ENCODE measurements at places on chromosomes 1 and 21.

DNA sequence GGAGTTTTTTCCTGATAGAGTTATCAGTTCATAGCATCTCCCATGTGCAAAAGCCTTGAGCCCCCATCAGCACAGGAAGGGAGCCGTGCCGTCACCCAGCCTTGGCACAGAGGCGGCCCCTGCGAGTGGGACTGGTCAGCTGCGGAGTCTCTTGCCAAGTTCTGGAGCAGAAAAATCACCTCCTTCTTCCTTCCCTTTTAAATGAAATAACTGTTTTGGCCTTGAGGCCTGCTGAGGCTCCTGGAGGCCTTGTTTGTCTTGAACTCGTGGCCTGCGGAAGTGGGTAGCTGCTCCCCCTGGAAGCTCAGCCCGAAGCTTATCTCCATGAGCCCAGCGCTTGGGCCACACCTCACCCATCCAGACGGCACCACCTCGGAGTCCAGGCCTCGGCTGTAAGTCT, 145.7 kb upstream of the TMEM51 start:
- DNase-seq, result no peak

DNA sequence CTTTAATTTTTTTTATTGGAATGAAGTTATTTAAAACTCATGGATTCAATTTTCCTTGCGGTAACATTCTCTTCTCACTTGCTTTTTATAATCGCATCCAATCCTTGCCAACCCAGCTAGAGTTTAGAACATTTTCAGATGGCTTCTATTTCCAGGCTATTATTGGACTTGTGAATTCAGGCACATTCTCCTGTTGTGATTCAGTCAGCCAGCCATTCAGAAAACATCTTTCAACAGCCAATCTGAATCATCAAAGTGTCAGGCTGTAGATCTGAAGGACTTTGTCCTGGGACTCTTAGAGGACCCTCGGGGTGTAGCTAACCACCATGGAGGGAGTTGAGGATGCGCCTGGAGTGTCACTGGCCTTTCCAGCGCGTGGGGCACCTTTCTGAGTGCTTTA, 92.4 kb downstream of the PRDM2 start:
- no peak for DNase-seq

DNA sequence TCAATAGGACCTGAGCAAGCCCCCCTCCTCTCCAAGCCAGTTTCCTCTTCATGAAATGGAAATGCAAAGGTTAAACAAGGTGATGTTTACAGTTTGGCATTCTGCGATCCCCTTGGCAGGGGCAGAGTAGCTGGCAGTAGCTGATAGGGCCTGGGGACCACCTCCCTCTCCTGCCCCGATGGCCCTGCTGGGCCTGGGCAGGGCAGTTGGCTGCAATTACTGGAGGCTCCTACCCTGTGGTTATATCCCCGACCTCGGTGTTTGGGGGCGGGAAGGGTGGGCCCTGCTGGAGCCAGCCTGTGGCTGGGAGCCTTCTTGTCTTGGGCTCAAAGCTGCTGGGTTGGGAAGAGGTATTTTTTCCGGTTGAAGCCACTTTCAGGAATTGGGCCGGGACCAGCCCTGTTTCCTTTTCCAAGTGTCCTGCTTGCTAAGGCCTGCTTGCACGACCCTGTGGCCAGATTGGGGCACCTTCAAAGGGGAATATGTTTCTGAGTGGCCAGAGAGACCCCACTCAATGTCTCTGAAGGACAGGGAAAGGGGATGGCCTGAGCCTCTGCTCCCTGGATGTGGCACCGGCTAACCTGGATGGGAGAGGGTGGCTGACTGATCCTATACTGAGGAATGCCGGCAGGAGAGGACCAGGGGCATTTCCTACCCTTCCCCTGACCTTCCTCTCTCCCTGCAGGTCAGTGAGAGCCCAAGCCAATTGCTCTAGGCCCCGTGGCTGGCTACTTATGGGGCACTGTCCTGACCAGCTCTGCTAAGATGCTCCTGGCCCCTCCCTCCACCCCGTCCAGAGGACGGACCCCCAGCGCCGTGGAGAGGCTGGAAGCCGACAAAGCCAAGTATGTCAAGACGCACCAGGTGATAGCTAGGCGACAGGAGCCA, 1.9 kb downstream of the FAM110D start:
- DNase-seq, result no peak

DNA sequence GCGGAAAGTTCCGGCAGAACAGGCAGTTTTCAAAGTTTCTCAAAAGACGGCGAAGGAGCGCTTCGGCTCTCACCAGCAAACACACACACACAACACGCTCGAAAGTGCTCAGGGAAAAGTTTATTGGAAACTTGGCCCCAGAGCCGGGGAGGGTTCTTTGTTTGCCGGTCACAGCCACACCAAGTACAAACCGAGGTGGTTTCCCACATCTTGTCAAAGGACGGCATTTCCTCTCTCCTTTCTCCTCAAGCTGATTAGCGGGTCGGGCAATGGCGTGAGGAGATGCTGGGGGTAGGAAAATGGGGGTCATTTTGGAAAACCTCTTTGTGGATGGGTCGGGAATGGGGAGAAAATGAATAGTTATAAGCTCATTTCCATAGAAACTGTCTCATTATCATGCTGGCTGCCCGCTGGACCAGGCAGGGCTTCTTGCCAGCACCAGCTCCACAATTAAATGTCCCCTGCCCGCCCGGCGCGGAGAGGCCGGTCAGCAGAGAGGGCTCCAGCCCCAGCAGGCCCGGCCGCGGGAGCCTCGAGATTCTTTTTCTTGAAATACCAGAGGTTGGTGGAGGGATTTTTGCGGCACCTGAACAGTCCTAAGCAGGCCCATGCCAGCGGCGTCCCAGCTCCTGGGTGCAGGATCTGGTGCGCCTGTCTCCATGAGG, 92.3 kb downstream of the PRDM16 start:
- DNase-seq, result no peak

DNA sequence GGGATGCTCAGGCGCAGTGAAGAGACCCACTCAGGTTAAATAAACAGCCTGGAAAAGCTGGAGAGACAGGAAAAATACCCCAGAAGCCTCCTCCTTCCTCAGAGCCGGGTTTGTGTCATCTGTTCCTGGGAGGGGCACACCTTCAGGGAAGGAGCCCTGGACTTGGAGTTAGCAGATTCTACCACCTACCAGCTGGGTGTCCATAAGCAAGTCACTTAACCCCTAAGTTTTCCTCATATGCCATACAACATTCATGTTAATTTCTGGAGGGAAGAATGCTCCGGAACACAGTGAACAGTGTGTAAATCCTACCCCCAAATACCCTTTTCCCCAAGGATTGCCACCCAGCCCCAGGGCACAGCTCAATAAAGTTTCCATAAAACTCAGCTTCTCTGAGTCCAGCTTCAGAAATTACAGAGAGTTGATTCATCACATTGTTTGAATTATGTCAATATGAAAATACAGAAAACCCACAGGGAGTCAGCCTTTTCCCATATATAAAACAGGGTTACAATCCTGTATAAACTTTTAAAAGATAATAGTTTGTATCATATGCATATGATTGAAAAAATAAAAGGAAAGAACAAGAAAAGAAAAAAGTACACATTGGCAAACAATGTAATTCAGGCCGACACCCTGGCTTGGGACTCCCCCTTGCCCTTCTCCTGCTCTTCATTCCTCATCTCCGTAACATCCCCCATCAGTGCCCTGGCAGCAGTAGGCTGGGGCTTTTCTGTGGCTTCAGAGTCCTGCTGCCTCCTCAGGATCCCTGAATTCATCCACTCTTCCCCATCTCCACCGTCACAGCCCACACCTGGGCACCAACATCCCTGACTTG, 291.8 kb upstream of the USP24 start:
- no peak for DNase-seq

GRCh38 chr1:7221826-7222694, 436.8 kb downstream of the CAMTA1 start:
- no peak for DNase-seq

GRCh38 chr1:18783705-18784481, 75.6 kb downstream of the TAS1R2 start:
- DNase-seq, result no peak

DNA sequence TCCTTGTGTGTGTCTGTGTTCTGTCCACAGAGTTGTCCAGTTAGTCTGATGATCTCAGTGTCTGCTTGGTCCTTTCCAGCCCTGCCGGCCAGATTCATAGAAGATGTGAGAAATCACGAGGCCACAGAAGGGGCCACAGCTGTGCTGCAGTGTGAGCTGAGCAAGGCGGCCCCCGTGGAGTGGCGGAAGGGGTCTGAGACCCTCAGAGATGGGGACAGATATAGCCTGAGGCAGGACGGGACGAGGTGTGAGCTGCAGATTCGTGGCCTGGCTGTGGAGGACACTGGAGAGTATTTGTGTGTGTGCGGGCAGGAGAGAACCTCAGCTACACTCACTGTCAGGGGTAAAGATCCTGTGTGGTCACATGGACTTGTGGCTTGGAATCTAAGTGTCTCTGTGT, 95.8 kb downstream of the OBSCN start:
- peak; percentile 11 for DNase-seq

DNA sequence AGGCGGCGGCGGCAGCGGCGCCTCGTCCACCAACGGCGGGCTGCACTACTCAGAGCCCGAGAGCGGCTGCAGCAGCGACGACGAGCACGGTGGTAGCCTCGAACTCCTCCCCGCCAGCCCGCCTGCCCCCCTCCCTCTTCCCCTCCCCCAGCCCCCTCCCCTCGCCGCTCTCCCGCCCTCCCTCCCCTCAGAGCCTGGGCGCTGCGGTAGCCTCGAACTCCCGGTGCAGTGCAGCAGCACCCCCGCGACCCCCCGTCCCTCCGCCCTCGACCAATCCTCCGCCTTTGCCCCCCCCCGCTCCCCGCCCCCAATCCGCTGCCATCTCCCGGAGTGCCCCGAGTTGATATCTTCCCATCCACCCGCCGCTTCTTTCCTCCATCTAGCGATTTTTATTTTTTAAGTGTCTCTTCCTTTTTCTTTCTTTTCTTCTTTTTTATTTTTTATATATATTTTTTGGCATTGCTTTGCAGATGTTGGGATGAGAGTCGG, 516 bp downstream of the RCOR3 start:
- no peak for DNase-seq

GRCh38 chr21:43339668-43340067, 87.3 kb downstream of the SIK1 start:
- no peak for DNase-seq

- no peak for DNase-seq
Measured at GRCh38 chr1:95806171-95806570, 572.2 kb downstream of the RWDD3 start.

DNA sequence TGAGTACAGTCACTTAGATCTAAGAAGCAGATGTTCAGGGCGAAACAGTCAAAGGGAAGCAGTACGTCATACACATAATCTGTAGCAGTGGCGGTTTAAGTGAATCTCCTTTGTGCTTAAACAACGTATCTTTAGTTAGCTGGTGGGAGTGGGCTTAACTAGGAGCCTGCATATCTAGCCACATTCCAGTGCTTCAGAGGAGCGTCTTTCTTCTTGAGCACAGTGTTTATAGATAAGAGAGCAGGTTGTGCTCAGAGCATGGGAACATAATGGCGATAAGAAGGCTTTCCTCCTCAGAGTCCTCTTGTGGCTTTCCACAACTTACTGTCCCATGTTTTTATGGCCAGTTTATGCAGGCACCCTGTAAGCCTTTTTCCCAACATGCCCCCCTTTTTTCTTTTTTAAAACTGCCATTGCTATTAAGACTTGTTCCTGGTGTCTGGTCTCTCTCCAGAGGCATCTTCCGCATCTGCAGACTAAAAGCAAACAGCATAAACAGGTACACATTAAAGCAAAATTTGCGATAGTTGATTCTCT, 3.2 kb downstream of the DAP3 start:
- no peak for DNase-seq

- no peak for DNase-seq
Measured at GRCh38 chr1:59012378-59012777, 228.5 kb upstream of the JUN start.

GRCh38 chr21:29033301-29033700, 8.8 kb downstream of the USP16 start:
- DNase-seq, result no peak

- no peak for DNase-seq
Measured at GRCh38 chr1:161230762-161231161, 4.9 kb downstream of the TOMM40L start.

DNA sequence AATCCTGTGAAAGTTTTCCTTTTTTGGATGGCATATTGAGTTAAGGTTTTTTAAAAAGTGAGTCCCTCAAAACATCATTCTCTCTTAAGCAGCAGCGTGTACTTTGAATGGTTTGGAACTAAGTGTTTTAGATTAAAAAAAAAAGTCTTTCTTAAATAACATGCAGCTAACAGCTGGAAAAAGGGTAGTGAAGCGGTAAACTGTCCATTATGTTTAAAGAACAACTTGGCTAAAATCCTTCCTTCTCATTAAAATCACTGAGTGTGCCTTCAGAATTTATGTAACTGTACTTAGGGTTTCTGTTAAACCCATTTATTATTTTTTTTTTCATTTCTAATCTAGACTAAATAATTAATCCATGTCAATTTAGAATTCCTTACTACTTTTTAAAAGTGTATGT, 254.2 kb upstream of the ADAMTS5 start:
- DNase-seq, result no peak

DNA sequence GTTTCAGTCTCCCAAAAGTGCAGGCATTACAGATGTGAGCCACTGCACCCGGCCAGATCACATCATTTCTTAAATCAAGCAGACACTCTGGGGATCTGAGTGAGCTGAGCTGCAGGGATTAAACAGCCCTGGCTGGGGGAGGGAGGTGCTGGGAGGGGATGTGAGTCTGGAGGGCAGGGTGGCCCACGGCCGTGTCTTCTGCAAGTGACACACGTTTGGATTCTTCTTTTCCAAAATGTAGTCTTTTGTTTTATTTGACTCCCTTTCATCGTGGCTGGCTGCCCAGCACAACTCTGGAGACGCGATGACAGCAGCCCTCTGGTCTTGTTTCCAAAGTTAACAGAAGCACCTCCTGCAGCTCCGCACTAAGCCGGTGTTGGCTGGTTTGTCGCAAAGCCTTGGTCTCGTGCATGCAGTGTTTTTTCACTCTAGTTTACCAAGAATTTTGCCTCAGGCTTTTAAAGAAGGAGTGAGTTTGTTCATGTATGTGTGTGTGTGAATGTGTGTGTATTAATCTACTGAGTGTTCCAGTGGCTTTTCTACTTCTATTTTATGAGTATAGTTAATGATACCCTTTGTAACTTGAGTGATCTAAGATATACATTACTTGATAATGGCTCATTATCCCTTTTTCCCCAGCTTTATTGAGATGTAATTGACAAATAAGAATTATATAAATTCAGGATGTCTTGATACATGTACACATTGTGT, 2.8 kb upstream of the KRTAP10-5 start:
- no peak for DNase-seq

DNA sequence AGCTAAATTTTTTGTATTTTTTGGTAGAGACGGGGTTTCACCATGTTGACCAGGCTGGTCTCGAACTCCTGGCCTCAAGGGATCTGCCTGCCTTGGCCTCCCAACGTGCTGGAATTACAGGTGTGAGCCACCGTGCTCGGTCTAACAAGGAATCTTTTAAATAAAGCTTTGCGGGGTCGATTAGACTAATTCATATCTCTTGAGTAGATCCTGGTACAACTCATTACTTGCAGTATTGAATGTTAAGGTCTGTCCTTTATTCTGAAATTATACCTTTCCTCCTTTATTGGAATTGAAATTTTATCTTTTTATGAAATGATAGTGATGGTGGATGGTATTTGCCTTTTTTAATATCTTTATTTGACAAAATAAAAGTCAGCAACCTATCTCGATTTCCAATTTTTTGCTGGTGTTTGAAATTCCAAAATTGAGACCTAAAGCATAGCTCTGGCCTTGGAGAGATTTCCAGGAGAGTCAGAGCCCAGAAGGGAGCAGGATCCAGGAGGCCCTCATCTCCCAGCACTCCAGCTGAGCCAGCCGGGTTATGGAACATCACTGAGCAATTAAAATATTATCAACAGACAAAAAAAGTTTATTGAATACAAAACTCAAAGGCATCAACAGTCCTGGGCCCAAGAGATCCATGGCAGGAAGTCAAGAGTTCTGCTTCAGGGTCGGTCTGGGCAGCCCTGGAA, 4.7 kb downstream of the S100A2 start:
- peak; percentile 30 for DNase-seq
